ENCODE measurements at places on chromosomes 2 and 18.

- H3K27ac ChIP-seq = peak overlapping the region; percentile 98
- peak; percentile 74 for DNase-seq
- peaks cover 82% of the 10 kb centered on the region for H3K4me1 ChIP-seq
- H3K27me3 ChIP-seq = no peaks in the 10 kb centered on the region
- H3K36me3 ChIP-seq = peaks cover 8% of the 10 kb centered on the region
- no peak overlapping the region for H3K4me3 ChIP-seq
These were observed 144.9 kb downstream of the SEPTIN10 start for GRCh38 chr2:109468893-109469292.

DNA sequence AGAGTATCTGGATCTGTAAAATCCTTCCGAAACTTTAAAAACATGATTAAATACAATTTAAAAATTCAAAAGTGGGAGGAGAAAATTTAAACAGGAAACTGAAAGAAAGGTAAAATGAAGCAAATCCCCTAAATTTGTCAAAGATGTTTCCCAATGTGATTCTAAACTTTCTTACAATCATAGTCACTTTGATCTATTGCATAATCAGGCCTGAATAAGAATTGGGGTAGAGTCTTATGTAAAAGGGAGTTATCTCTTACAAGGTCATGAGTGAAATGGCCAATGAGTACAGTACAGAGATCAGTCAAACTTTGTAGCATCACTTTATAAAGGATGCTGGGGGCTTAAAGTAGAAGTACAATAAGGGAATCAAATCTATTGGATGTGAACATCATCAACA lies 1657.7 kb upstream of the CELF4 start:
- no peaks in the 10 kb centered on the region for H3K4me1 ChIP-seq
- no peaks in the 10 kb centered on the region for H3K36me3 ChIP-seq
- H3K4me3 ChIP-seq = no peak overlapping the region

DNA sequence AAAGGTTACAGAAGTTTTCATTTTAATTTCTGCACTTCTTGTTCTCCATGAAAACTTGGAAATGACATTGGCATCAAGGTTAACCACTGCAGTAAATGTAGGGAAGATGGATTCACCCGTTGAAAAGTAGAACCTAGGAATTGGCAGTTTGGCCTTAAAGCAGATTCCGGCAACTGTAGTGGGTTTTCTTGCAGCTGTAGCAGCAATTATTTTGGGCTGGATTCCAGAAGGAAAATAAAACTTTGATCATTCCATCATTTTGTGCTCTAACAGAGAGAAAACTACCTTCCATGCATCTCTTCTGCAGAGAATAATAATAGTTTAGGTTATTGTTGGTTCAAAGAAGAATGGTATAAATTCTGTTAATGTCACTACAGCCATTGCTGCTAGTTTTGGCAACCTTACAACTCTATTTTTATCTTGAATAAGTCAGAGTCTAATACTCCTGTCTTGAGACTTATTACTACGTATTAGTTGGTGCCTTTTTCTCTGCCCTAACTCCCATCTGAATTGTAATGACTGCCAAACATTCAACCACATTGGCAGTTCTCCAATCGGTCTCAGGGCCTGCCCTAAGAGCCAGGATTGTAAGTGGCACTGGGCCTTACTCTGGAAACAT lies 178.1 kb upstream of the PIEZO2 start:
- peaks cover 62% of the 10 kb centered on the region for H3K4me1 ChIP-seq
- H3K4me3 ChIP-seq = no peak overlapping the region

- peaks cover 8% of the 10 kb centered on the region for H3K4me1 ChIP-seq
- H3K36me3 ChIP-seq = no peaks in the 10 kb centered on the region
- no peak overlapping the region for H3K4me3 ChIP-seq
- peaks cover 4% of the 10 kb centered on the region for H3K27me3 ChIP-seq
- DNase-seq = no peak
These were observed 2.4 kb downstream of the AOX1 start for GRCh38 chr2:200588076-200588678.

DNA sequence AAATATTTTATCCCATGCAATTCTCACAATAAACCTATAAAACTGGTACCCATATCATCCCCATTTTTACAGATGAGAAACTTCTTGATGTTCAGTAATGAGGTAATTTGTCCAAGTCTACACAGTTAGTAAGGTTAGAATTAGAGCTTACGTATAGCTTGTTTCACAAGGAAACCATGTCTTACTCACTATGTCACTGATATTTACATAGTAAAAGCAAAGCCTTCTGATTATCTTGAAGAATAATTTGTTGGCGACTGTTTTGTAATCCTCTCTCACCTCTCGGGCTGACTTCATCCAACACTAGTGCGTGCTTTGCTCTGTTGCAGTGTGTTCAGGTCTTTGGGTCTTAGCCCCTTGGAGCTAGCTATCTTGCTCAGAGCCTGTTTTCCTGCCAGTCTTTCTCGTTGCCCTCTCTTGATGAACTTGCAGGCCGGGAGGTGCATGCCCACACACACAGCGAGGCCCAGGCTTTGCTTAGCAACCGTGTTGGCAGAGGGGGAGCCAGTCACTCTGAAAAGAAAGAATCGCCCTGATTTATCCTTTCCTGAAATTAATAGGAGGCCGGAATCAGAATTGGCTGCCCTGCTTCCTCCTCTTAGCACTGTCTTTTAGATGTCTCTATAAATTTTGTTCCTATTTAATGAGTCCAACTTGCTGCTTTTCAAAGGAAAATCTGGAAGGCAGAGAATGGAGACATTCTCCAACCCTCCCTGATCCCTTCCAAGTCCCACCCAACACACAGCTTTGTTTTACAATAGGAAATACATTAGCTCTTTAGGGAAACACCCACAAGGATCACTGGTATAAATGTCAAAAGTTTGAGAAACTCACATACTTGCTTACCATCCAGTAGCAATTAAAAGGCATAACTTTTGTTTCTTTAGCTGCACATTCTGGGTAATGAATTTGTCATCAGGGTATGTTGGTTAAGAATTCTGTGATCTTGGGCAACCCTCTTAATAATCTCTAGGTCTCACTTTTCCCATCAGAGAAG lies 97.6 kb upstream of the SEC11C start:
- no peak overlapping the region for H3K4me3 ChIP-seq
- H3K4me1 ChIP-seq = peaks cover 3% of the 10 kb centered on the region
- H3K36me3 ChIP-seq = no peaks in the 10 kb centered on the region
- H3K27me3 ChIP-seq = no peaks in the 10 kb centered on the region
- no peak overlapping the region for H3K27ac ChIP-seq
- no peak for DNase-seq

DNA sequence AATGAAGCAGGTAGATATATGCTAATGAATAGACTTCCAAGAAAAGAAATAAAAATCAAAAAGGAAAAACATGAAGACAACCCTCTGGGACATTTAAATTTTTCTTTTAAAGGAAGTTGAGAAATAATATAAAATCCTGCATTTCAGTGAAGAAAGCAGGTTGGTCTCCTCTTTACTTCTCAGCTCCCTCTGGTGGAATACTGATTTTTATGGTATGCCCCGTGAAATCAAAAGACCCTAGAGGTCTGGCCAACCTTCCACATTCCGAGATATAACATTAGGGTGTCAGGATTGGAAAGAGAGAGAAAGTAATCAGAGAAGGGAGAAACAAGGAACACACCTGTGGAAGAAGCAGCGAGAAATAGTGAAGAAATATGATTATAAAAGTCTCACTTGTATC lies 72.7 kb downstream of the DNER start:
- DNase-seq = no peak
- no peak overlapping the region for H3K4me3 ChIP-seq
- H3K36me3 ChIP-seq = no peaks in the 10 kb centered on the region
- no peak overlapping the region for H3K27ac ChIP-seq

GRCh38 chr2:46034535-46034934 lies 262.7 kb upstream of the EPAS1 start:
- H3K4me1 ChIP-seq = peaks cover 51% of the 10 kb centered on the region
- H3K4me3 ChIP-seq = no peak overlapping the region
- no peak overlapping the region for H3K27ac ChIP-seq
- peaks cover 4% of the 10 kb centered on the region for H3K36me3 ChIP-seq
- H3K27me3 ChIP-seq = no peaks in the 10 kb centered on the region

DNA sequence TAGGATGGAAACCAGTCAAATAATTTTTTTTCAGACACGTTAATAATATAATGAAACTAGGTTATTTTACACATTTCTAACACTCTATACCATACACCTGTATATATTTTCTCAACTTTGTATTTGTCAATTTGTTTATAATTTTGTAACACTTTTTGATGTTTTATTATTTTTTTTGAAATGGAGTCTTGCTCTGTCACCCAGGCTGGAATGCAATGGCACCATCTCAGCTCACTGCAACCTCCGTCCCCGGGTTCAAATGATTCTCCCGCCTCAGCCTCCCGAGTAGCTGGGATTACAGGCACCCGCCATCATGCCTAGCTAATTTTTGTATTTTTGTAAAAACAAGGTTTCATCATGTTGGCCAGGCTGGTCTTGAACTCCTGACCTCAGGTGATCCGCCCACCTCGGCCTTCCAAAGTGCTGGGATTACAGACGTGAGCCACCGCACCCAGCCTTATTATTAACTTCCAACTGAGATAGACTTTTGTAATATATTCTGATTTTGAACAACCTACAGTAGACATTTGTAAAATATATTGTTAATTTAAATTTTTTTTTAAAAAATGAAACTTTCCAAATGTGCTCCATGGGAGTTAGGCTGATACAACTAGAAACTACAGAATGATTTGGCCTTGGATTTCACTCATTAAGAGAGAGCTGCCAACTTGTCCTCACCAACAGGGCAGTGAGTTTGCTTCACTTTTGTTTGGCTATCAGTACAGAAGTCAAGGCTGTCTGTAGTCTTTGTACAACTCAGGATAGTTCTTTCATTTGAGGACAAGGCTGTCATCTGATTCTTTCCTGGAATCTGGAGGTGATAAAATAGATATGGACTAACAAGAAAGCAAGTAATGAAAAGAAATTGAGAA lies 33.9 kb upstream of the COBLL1 start:
- H3K4me3 ChIP-seq = no peak overlapping the region
- peaks cover 17% of the 10 kb centered on the region for H3K4me1 ChIP-seq

- H3K27me3 ChIP-seq = no peaks in the 10 kb centered on the region
- H3K4me1 ChIP-seq = peaks cover 5% of the 10 kb centered on the region
- no peak overlapping the region for H3K27ac ChIP-seq
- no peaks in the 10 kb centered on the region for H3K36me3 ChIP-seq
These were observed 63.6 kb downstream of the ACKR3 start for GRCh38 chr2:236633219-236633570.

GRCh38 chr2:119996148-119996547 lies 16.7 kb upstream of the EPB41L5 start:
- peak overlapping the region; percentile 79 for H3K27ac ChIP-seq
- DNase-seq = no peak
- H3K27me3 ChIP-seq = no peaks in the 10 kb centered on the region
- H3K4me3 ChIP-seq = no peak overlapping the region
- H3K4me1 ChIP-seq = peaks cover 9% of the 10 kb centered on the region
- no peaks in the 10 kb centered on the region for H3K36me3 ChIP-seq

GRCh38 chr2:106107509-106108131 lies 86.5 kb downstream of the UXS1 start:
- H3K27ac ChIP-seq = no peak overlapping the region
- H3K36me3 ChIP-seq = peaks cover 10% of the 10 kb centered on the region
- H3K4me1 ChIP-seq = peaks cover 6% of the 10 kb centered on the region

GRCh38 chr18:64083916-64084315 lies 65.0 kb downstream of the LINC00305 start:
- H3K4me1 ChIP-seq = no peaks in the 10 kb centered on the region
- no peaks in the 10 kb centered on the region for H3K36me3 ChIP-seq
- no peak overlapping the region for H3K4me3 ChIP-seq
- DNase-seq = no peak

GRCh38 chr2:196233805-196234475 lies 62.6 kb upstream of the STK17B start:
- no peaks in the 10 kb centered on the region for H3K27me3 ChIP-seq
- peak overlapping the region; percentile 91 for H3K27ac ChIP-seq
- peaks cover 9% of the 10 kb centered on the region for H3K36me3 ChIP-seq
- no peak for DNase-seq
- H3K4me3 ChIP-seq = no peak overlapping the region

GRCh38 chr2:145957929-145958328 lies 1438.0 kb upstream of the ZEB2 start:
- H3K4me1 ChIP-seq = peaks cover 7% of the 10 kb centered on the region
- H3K27ac ChIP-seq = no peak overlapping the region
- H3K36me3 ChIP-seq = peaks cover 21% of the 10 kb centered on the region
- no peak overlapping the region for H3K4me3 ChIP-seq

GRCh38 chr18:22307528-22307927 lies 110.2 kb downstream of the CTAGE1 start:
- H3K27ac ChIP-seq = no peak overlapping the region
- H3K36me3 ChIP-seq = peaks cover 2% of the 10 kb centered on the region
- no peak for DNase-seq
- H3K4me3 ChIP-seq = no peak overlapping the region
- peaks cover 8% of the 10 kb centered on the region for H3K4me1 ChIP-seq
- H3K27me3 ChIP-seq = peaks cover 18% of the 10 kb centered on the region

- no peak for DNase-seq
- H3K27ac ChIP-seq = no peak overlapping the region
- H3K36me3 ChIP-seq = no peaks in the 10 kb centered on the region
These were observed 36.3 kb downstream of the VWA3B start for GRCh38 chr2:98123286-98123685.

GRCh38 chr2:74816540-74817303 lies 17.2 kb upstream of the HK2 start:
- peaks cover 9% of the 10 kb centered on the region for H3K27me3 ChIP-seq
- no peak overlapping the region for H3K27ac ChIP-seq
- H3K4me3 ChIP-seq = no peak overlapping the region
- no peaks in the 10 kb centered on the region for H3K36me3 ChIP-seq
- no peak for DNase-seq
- peaks cover 13% of the 10 kb centered on the region for H3K4me1 ChIP-seq

- peaks cover 28% of the 10 kb centered on the region for H3K4me1 ChIP-seq
- DNase-seq = no peak
- peaks cover 13% of the 10 kb centered on the region for H3K36me3 ChIP-seq
- no peaks in the 10 kb centered on the region for H3K27me3 ChIP-seq
These were observed 1.3 kb downstream of the CIAO1 start for GRCh38 chr2:96267159-96267971.

DNA sequence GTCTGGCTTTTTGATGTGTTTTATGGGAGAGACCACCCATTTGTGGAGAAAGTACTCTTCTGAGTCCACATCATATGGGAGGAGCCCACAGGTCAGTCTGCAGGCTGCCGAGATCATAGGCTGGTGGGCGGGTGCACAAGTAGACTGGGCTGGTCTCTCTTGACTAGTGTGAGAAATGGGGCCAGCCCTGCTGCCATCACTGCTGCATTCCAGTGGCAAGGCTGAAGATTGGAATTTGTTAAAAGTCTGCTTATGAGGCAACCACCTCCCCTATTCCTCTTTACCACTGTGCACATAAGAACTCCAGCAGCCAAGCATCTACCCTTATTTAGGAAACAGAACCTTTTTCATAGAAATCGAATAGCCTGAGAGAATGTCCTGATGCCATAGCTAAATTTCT lies 200.7 kb downstream of the DIS3L2 start:
- no peak for DNase-seq
- H3K4me1 ChIP-seq = no peaks in the 10 kb centered on the region
- no peaks in the 10 kb centered on the region for H3K27me3 ChIP-seq
- H3K4me3 ChIP-seq = no peak overlapping the region
- no peak overlapping the region for H3K27ac ChIP-seq
